ENCODE measurements at places on chromosomes 3 and 15.

- DNase-seq = no peak
Measured at GRCh38 chr3:99504258-99504657, 134.1 kb upstream of the COL8A1 start.

- DNase-seq = no peak
Measured at GRCh38 chr15:80210611-80211573, 41.1 kb downstream of the CTXND1 start.

GRCh38 chr3:39408493-39409372, 2.2 kb downstream of the RPSA start:
- peak; percentile 71 for DNase-seq

- DNase-seq = no peak
Measured at GRCh38 chr3:85304360-85304964, 345.7 kb downstream of the CADM2 start.

- no peak for DNase-seq
Measured at GRCh38 chr3:194067949-194068362, 68.0 kb upstream of the HES1 start.

DNA sequence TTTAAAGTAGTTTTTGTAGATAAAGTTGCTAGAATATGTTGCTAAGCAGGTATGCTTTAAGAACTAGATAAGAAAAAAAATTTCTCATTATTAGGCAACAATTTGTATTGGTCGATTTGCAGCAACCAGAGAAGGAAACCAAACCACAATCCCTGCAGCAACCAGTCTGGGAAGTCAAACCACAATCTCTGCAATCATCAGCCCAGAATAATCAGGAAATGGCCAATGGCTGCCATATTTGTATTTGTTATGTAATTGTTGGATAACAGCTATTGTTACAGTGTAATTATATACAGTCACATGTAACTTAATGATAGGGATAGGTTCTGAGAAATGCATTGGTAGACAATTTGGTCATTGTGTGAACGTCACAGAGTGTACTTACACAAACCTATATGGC, 23.6 kb downstream of the STXBP5L start:
- DNase-seq = no peak

GRCh38 chr3:95459706-95460105, 1354.7 kb upstream of the EPHA6 start:
- no peak for DNase-seq

All from activated effector memory CD4-positive, alpha-beta T cell treated with anti-CD3 and anti-CD28 coated beads, Interleukin-2, amount 50 U/mL, for 16 hours (primary cell).